ENCODE measurements at places on chromosomes 1 and 21. TPM values are rescaled to one million over a fixed set of nuclear protein-coding genes. Genes with fewer than 3 reads are reported as not detected.
A peak's percentile ranks its signal among the peaks of the same experiment; 100 is the strongest.

- DNase-seq = no peak
- H3K4me3 ChIP-seq = no peak overlapping the region
- no peaks in the 10 kb centered on the region for H3K27me3 ChIP-seq
- H3K36me3 ChIP-seq = no peaks in the 10 kb centered on the region
- peaks cover 33% of the 10 kb centered on the region for H3K4me1 ChIP-seq
- no peak overlapping the region for H3K27ac ChIP-seq
Measured at GRCh38 chr1:208111646-208112190, 132.5 kb downstream of the PLXNA2 start.

DNA sequence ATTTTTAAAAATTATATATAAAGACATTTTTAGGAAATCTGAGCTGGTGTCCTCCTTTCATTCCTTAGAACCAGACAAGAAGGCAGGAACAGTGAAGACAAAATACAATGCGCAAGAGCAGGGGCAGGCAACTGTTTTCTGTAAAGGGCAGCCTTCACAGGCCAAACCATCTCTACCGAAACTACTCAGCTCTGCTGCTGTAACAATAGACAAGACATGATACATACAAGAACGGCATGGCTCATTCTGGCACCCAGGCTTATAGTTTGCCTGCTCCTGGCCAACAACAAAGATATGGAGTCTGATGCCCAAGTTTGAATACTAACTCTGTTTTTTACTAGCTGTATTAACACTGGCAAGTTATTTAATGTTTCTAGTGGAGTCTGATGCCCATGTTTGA is 232.0 kb downstream of the SMYD3 start:
- no peak overlapping the region for H3K4me3 ChIP-seq
- no peaks in the 10 kb centered on the region for H3K27me3 ChIP-seq
- peaks cover 7% of the 10 kb centered on the region for H3K4me1 ChIP-seq
- H3K36me3 ChIP-seq = no peaks in the 10 kb centered on the region
- DNase-seq = no peak

GRCh38 chr1:198417039-198417438 is 123.4 kb downstream of the ATP6V1G3 start:
- H3K4me1 ChIP-seq = no peaks in the 10 kb centered on the region
- no peak overlapping the region for H3K4me3 ChIP-seq
- H3K27me3 ChIP-seq = no peaks in the 10 kb centered on the region
- no peak for DNase-seq
- no peaks in the 10 kb centered on the region for H3K36me3 ChIP-seq
- no peak overlapping the region for H3K27ac ChIP-seq

DNA sequence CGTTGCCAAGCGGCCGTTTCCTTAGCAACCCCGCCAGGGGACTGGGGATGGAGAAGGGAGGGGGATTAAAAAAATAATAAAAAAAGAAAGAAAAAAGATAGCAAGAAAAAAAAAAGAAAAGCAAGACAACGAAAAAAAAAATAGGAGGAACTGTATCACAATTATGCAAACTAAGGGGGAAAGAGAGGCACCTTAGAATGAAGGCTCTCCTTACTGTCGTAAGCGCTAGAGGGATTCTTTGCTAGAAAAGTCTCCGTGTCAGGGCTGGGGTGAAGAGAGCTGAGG is 625 bp upstream of the NEGR1 start:
- DNase-seq = no peak
- peaks cover 16% of the 10 kb centered on the region for H3K27me3 ChIP-seq
- no peak overlapping the region for H3K27ac ChIP-seq
- H3K36me3 ChIP-seq = no peaks in the 10 kb centered on the region
- H3K4me3 ChIP-seq = no peak overlapping the region

DNA sequence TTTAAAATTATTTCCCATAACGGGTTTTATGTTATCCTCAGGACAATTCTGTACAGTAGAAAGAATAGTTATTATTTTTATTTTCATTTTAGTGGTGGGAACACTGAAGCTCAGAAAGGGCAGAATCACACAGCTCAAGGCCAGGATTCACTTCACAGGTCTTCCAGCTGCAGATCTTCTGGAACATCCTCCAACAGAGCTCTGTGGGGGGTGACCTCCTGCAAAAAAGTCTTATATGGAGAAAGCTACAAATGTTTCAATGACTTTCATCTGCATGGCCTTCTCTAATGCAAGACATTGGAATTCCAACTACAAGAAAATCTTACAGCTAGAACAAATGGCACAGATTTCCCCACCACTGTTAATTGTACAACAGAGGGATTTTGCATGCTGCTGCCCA is 64.2 kb downstream of the SEC16B start:
- H3K27ac ChIP-seq = no peak overlapping the region
- H3K36me3 ChIP-seq = peaks cover 3% of the 10 kb centered on the region
- no peak overlapping the region for H3K4me3 ChIP-seq
- no peaks in the 10 kb centered on the region for H3K27me3 ChIP-seq

- no peaks in the 10 kb centered on the region for H3K36me3 ChIP-seq
- no peak overlapping the region for H3K4me3 ChIP-seq
- peaks cover 15% of the 10 kb centered on the region for H3K4me1 ChIP-seq
- H3K27ac ChIP-seq = no peak overlapping the region
- DNase-seq = no peak
Measured at GRCh38 chr1:27132624-27133023, 22.3 kb downstream of the SLC9A1 start.

GRCh38 chr1:162756523-162756922 is 34.0 kb upstream of the HSD17B7 start:
- DNase-seq = no peak
- H3K4me1 ChIP-seq = no peaks in the 10 kb centered on the region
- H3K27ac ChIP-seq = no peak overlapping the region
- no peak overlapping the region for H3K4me3 ChIP-seq
- H3K36me3 ChIP-seq = no peaks in the 10 kb centered on the region

- H3K4me1 ChIP-seq = no peaks in the 10 kb centered on the region
- H3K36me3 ChIP-seq = no peaks in the 10 kb centered on the region
- DNase-seq = no peak
- no peak overlapping the region for H3K27ac ChIP-seq
Measured at GRCh38 chr1:22540337-22540736, 23.0 kb upstream of the EPHA8 start.

DNA sequence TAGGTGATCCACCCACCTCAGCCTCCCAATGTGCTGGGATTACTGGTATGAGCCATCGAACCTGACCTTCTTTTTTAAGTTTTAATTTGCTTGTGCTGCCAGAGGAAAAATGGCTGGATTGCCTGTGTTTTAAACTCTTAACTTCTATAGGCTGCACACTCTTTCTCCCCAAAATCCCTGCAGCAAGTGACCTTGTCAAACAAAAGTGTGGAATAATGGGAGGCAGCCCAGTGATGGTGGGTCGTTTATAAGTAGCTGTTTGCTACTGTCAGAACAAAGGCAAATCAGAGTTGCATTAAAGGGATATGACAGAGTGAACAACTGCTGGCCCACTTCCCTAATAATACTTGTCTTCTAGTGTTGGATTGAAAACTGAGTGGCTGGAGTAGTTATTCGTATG is 74.2 kb downstream of the ADGRL2 start:
- no peak overlapping the region for H3K4me3 ChIP-seq
- peaks cover 71% of the 10 kb centered on the region for H3K4me1 ChIP-seq
- peaks cover 10% of the 10 kb centered on the region for H3K36me3 ChIP-seq
- H3K27ac ChIP-seq = peak overlapping the region; percentile 84
- H3K27me3 ChIP-seq = no peaks in the 10 kb centered on the region
- DNase-seq = no peak

DNA sequence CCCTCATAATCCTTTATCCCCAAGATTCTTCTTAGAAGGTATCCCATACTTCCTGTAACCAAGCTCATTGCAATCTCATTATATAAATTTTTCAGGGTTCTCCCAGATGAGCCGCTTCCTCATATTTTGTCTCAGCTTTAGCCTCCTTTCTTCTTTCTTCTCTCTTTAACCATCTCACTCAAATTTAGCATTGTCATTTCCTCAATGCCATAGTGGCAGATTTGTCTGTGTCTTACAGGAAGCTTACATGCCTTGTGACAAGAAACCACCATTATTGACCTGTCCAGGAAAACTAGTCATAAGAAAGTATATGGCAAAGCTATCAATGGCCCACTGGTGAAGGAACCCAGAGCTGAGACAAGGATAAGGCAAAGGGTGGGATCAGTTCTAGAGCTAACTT is 6.0 kb upstream of the FCRL2 start:
- H3K27ac ChIP-seq = no peak overlapping the region
- peaks cover 11% of the 10 kb centered on the region for H3K4me1 ChIP-seq
- no peaks in the 10 kb centered on the region for H3K36me3 ChIP-seq
- no peak for DNase-seq
- no peaks in the 10 kb centered on the region for H3K27me3 ChIP-seq
- H3K4me3 ChIP-seq = no peak overlapping the region

- no peak overlapping the region for H3K27ac ChIP-seq
- H3K27me3 ChIP-seq = no peaks in the 10 kb centered on the region
- no peaks in the 10 kb centered on the region for H3K36me3 ChIP-seq
- no peak for DNase-seq
- H3K4me3 ChIP-seq = no peak overlapping the region
Measured at GRCh38 chr1:81571946-81572345, 228.8 kb upstream of the ADGRL2 start.

The SLFNL1 gene
- not detected for total RNA-seq

The RAB42 gene
- total RNA-seq = 10.1 TPM

The CR1L gene
- 12.5 TPM for total RNA-seq

The ARTN gene
- 28.5 TPM for total RNA-seq

The ARHGEF16 gene
- total RNA-seq = 15.5 TPM

The BNIPL gene
- total RNA-seq = 3.8 TPM

The FMO5 gene
- 1.7 TPM for total RNA-seq

The HCRTR1 gene
- 0.13 TPM for total RNA-seq

The TAS1R1 gene
- total RNA-seq = not detected

The KRTAP11-1 gene
- not detected for total RNA-seq
